ENCODE measurements at places on chromosomes 6 and 20.

DNA sequence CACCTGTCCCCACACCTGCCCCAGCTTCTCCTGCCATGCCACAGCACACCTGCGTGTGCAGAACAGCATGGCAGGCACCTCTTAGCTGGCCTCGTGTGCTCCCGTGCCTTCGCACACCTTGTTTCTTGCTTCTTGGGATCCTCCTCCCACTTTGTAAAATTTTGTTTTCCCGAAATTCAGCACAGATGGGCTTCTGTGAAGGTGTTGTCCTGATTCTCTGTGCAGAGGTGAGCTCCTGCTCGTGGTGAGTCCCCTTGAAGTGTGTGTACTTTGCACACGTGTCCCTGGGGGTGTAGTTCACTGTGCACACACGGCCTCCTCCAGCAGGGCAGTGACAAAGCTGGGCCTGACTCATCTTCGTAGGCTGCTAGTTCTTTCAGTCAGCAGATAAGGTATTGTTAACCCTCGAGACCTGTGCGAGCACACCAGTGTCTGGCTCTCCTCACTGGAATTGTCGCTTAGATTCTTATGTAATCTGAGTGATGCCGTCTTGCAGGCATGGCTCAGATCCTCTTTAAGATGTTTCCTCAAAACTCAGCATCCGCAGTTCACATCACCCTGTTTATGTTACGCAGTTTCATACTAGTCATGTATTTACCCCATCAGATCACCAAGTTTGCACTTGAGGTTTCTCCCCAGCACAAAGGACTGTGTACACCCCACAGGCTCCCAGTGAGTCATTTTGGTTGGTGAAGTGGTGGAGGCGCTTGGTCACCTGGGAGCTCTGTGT, 77.7 kb downstream of the CDYL start:
- DNase-seq: no peak

GRCh38 chr6:11616200-11616611, 78.7 kb downstream of the TMEM170B start:
- no peak for DNase-seq

- DNase-seq: no peak
These were observed 159.8 kb upstream of the PRDM1 start for GRCh38 chr6:105926318-105926717.

GRCh38 chr6:145292066-145292465, 443.3 kb downstream of the EPM2A start:
- DNase-seq: no peak

GRCh38 chr6:116405652-116406356, 35.1 kb downstream of the DSE start:
- DNase-seq: no peak

- peak; percentile 97 for DNase-seq
These were observed 14.2 kb downstream of the TRAF3IP2 start for GRCh38 chr6:111591370-111591900.

GRCh38 chr20:33393609-33394008, 7.7 kb downstream of the CDK5RAP1 start:
- DNase-seq: no peak
